Fibroblast of lung (primary cell): ENCODE measurements at places on chromosomes 4 and X. TPM values are rescaled to one million over a fixed set of nuclear protein-coding genes. Genes with fewer than 3 reads are reported as not detected.

GRCh38 chr4:13966231-13967195, 339.0 kb upstream of the BOD1L1 start:
- peaks cover 2% of the 10 kb centered on the region for H3K4me1 ChIP-seq
- DNase-seq = peak; percentile 88
- H3K27me3 ChIP-seq = no peaks in the 10 kb centered on the region
- peak overlapping the region; percentile 10 for H3K27ac ChIP-seq
- no peaks in the 10 kb centered on the region for H3K36me3 ChIP-seq
- no peak overlapping the region for H3K4me3 ChIP-seq

- no peak for DNase-seq
- H3K27me3 ChIP-seq = no peaks in the 10 kb centered on the region
- no peaks in the 10 kb centered on the region for H3K4me1 ChIP-seq
- no peak overlapping the region for H3K4me3 ChIP-seq
- no peaks in the 10 kb centered on the region for H3K36me3 ChIP-seq
- no peak overlapping the region for H3K27ac ChIP-seq
Measured at GRCh38 chrX:154650221-154650510, 3.2 kb downstream of the CTAG2 start.

DNA sequence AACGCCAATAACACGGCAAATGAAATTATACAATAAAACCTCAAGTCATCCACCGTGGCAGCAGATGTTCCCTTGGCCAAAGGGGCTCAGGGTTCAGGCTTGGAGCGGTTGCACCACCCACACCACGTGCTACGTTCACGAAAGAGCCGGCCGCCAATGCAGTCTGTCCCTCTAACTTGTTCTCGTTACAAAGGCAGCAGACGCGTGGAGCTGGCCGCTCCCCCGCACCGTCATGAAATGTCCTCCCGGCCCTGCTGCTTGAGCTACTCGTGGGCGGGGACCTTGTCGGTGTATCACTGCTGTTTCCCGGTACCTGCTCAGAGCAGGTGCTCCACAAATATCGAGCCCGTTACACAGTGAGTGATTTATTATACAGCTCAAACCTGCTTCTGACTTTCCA, 36.4 kb upstream of the MAN2B2 start:
- DNase-seq = no peak
- H3K36me3 ChIP-seq = no peaks in the 10 kb centered on the region
- H3K27ac ChIP-seq = no peak overlapping the region

DNA sequence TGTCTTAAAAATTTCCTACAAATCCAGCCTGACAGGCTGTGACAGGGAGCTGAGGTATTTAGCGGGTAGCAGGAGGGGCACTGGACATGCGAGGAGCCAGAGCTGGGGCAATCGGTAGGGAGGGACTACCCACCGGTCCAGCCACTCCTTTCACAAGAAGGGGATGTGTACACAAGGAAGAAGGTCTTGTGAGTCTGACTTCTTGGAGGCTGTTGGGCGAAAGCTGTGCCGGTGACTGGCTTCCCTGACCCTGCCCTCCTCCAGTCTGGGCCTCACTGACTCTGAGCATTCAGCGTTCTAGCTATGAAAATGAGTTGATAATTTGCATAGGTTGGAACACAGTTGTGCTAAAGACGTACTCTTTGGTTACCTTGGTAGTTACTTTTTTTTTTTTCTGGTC, 12.7 kb upstream of the CXCL8 start:
- no peak overlapping the region for H3K4me3 ChIP-seq
- DNase-seq = no peak
- H3K27ac ChIP-seq = no peak overlapping the region
- no peaks in the 10 kb centered on the region for H3K27me3 ChIP-seq
- H3K36me3 ChIP-seq = no peaks in the 10 kb centered on the region
- H3K4me1 ChIP-seq = peaks cover 7% of the 10 kb centered on the region

GRCh38 chr4:8218371-8219031, 19.4 kb downstream of the SH3TC1 start:
- H3K4me1 ChIP-seq = peaks cover 3% of the 10 kb centered on the region
- DNase-seq = no peak
- no peaks in the 10 kb centered on the region for H3K27me3 ChIP-seq
- no peak overlapping the region for H3K27ac ChIP-seq
- H3K4me3 ChIP-seq = no peak overlapping the region
- no peaks in the 10 kb centered on the region for H3K36me3 ChIP-seq

GRCh38 chr4:1975391-1975801, 33.4 kb downstream of the NELFA start:
- H3K4me3 ChIP-seq = no peak overlapping the region
- peaks cover 40% of the 10 kb centered on the region for H3K36me3 ChIP-seq
- H3K4me1 ChIP-seq = no peaks in the 10 kb centered on the region
- no peak for DNase-seq

DNA sequence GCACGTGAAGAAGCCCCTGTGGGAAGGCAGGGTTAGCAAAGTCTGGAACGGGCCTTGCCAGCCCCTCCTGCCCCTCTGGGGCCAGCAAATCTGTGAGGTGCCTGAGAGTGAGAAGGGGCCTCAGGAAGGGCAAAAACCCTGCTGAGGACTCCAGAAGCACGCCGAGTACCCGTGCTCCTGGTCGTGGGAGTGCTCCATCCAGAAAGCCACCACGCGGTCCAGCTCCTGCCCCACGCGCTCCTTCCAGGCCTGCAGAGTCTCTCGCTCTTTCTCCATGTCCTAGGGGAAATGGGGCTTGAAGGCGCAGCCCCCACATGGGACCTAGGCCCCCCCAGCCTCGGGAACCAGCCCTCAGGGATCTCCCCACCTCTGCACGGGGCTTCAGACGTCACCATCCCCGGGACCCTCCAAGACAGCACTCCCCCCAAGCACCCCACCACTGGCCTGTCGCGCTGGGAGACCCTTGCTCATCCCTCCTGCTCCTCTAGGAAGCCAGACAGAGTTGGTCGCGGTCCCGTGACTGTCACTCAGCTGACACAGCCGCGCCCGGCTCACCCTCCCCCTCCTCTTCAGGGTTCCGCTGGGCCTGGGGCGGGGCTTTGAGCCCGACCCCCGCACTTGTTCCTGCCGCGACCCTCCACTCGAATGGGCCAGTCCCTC, at the start of gene RENBP:
RENBP (minus strand) TSS at position 504 of the 660 bp plus-strand sequence; CDS start at position 471, 33 bp downstream.
- H3K4me1 ChIP-seq = no peaks in the 10 kb centered on the region
- no peak for DNase-seq
- H3K27ac ChIP-seq = no peak within 1 kb of the TSS
- no peak within 1 kb of the TSS for H3K4me3 ChIP-seq

Gene TEX13B
- not detected in 2 replicates for total RNA-seq

Gene HTR2C
- total RNA-seq = not detected in 2 replicates

Gene RHOXF2B
- total RNA-seq = not detected in 2 replicates
